NCI-H510A (cell line): ENCODE measurements at places on chromosomes 16 and 17.

DNA sequence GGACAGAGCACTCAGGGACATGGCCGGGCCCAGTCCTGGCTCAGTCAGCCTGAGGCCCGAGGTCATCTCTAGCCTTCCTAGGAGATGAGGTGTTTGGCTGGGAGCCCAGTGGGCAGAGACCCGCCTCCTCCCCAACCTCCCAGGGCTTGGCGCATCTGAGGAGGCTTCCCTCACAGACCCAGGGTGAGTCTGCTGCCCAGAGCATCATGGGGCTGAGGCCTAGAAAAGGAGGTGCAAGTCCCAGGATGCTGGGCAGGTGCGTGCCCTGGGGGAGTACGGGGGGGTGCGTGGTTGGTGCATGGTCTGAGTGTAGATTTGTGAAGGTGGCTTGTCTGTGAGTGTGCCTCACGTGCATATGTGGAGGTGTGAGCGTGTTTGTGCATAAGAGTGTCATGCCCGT is 4.7 kb downstream of the PDE6G start:
- DNase-seq, result no peak

GRCh38 chr17:33493566-33493965 is 200.5 kb upstream of the ASIC2 start:
- no peak for DNase-seq

DNA sequence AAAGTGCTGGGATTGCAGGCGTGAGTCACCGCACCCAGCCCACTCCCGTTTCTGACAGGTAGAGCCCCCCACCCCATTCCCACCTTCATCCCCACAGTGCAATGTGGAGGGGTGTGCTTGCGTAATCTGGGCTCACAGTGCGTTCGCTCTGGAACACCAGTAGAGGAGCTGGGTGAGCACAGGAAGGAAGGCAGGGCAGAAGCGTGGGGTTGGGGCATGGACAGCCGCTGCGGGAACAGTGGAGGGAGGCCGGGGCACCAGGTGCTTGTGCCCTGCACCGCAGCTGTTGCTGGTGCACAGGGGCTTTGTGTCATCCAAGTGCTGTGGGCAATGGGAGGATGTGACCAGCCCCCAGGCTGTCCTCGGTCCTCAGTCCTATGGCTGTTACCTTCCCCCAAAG is 24.7 kb downstream of the KDM8 start:
- DNase-seq, result no peak

DNA sequence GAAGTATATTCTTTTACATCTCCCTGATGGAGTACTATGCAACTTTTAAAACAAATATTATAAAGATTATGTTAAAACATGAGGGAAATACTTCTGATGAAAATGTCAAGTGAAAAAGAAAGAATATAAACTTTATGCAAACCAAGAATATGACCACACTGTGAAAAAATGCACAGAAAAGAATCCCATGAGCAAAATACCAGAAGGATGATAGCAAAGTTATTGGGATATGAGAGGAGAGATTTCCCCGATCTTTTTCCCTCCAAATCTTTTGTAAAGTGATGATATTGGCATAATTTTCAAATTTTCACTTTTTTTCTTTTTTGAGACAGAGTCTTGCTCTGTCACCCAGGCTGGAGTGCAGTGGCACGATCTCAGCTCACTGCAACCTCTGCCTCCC is 36.6 kb upstream of the SMURF2 start:
- no peak for DNase-seq

DNA sequence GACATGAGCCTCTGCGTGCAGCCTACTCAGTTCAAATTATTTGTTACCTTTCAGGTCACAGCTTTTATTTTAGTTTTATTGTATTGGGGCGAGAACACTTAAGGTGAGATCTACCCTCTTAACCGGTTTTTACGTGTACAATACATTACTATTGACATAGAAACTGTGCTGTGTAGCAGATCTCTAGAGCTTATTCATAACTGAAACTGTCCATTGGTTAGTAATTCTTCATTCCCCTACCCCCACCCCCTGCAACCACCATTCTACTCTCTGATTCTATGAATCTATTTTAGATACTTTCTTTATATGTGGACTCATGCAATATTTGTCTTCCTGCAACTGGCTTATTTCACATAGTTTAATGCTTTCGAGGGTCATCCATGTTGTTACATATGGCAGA is 43.5 kb downstream of the KNOP1 start:
- DNase-seq, result no peak

DNA sequence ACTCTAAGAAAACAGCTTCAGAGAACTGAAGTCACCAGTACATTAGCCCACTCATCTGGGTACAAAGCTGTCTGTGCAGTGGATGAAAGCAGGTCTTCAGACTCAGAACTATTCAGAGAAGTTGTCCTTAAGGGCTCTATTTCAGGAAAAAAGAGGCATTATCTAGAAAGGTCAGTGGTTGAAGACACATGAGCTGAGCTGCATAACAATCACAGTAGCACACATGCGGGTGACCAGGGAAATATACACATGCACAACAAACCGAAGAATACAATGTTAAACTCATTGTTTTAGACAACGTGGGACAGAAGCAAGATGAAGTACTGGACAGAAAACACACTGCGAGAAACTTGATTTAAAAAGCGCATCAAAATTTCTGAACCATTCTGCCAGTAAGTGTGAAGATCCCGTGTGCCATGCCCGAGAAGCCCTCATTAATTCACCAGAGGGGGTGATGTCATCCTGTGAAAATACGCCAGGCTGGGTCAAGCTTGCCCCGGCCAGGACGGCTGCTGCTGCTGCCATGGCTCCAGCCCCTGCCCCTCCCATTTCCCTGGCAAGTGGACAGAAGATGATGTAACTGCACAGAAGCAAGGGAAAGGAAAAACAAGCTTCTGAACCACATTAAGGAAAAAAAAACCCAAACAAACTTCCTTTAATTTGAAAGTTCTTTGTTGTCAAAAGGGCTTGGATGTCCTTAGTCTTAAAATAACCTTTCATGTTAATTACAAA is 10.1 kb downstream of the DYNC1LI2 start:
- DNase-seq, result no peak

- peak; percentile 33 for DNase-seq
These were observed 14.2 kb upstream of the SLC38A10 start for GRCh38 chr17:81309140-81309858.

- DNase-seq, result no peak
These were observed 38.7 kb upstream of the CACNG3 start for GRCh38 chr16:24217461-24217860.

- DNase-seq, result no peak
These were observed 33.1 kb downstream of the PLD6 start for GRCh38 chr17:17172990-17173389.

- DNase-seq, result no peak
These were observed 453.3 kb downstream of the KCNJ2 start for GRCh38 chr17:70622368-70623260.

DNA sequence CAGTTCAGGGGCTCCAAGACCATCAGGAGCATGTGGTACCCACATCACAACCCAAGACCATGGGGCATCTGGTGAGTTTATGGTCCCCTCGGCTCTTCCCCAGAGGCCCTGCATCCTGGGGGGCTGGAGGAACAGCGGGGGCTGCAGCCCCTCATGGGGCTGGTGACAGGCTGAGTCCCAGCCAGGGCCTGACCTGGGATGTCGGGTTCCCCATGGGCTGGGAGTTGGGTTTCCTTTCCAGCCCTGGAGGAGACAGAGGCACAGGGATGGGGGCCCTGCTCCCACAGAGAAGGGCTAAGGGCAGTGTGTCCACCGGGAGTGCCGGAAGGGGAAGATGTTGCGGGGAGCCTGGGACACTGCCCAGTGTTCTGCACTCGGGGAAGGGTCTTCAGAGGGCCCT is 82.4 kb downstream of the GOSR1 start:
- DNase-seq, result no peak

DNA sequence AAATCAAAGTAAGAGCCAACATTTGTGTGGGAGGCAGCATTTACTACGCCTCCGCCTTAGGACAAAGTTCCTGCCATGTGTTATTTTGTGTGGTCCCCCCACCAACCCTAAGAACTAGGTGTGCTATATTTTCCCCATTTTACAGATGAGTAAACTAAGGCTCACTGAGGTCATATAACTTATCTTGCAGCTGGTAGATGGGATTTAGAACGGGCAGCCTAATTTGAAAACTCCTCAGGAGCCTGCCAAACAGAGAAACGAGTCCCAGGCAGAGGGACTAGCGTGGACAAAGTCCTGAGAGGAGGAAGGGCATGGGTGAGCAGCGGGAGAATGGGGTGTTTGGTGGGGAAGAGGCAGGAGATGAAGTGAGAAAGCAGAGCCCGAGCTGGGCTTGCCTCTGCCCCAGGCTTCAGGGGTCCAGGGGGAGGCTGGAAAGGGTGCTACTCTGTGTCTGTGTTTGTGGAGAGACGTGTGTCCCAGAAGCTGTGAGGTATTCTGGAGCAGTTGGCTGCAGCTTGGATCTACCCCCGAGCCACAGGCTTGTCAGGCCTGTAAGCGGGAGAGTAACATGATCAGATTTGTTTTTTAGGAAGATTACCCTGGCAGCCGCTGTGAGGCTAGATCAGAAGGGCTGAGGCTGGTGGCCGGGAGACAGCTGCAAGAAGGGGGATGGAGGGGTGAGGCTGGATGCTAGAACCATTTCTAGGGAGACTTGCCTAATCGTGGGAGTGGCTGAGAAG is 5.0 kb downstream of the MLLT6 start:
- DNase-seq, result no peak

DNA sequence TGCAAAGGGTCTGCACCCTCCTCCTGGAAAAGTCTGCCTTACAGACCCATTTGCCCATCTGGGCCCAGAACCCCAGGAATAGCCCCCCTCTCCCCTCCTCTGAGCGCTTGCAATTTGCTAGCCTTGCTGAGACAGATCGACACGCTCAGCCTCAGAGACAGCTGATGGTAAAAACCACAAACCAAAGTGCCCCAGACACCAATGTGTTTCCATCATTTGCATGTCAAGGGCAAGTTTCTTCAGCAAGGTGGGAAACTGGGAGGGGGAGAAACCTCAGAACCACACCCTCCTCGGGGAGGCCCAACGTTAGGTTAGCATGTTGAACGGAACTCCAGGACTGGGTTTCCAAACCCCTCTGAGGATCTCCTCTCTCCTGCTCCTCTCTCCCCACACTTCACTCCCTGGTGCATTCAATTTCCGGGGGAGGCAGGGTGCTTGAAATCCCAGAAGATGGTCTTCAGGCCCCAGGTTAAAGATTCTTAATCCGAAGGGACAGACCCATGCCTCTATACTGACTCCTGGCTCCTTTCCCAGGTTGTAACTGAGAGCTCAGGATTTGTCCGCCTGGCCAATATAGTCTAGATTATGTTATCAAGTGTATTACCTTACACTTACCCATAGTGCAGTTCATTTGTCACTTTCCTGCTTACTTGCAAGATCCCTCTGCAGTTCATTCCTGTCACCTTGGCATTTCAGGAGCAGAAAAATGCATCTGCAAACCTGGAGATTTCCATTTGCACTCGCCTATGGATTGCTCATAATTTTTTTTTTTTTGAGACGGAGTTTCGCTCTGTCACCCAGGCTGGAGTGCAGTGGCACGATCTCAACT is 1.3 kb upstream of the CUEDC1 start:
- no peak for DNase-seq

- no peak for DNase-seq
These were observed 1.9 kb downstream of the ADAM11 start for GRCh38 chr17:44760474-44761308.

GRCh38 chr17:8125154-8125946 is 1.4 kb upstream of the HES7 start:
- DNase-seq, result no peak

DNA sequence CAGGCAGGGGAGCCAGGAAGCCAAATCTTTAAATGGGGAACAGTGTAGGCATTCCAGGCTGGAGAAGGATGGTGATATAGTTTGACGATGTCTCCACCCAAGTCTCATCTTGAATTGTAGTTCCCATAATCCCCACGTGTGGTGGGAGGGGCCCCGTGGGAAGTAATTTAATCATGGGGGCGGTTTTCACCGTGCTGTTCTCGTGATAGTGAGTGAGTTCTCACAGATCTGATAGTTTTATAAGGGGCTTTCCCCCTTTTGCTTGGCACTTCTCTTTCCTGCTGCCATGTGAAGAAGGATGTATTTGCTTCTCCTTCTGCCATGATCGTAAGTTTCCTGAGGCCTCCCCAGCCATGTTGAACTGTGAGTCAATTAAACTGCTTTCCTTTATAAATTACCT is 28.8 kb downstream of the GINS3 start:
- no peak for DNase-seq

GRCh38 chr17:50217591-50217990 is 16.2 kb upstream of the COL1A1 start:
- no peak for DNase-seq

DNA sequence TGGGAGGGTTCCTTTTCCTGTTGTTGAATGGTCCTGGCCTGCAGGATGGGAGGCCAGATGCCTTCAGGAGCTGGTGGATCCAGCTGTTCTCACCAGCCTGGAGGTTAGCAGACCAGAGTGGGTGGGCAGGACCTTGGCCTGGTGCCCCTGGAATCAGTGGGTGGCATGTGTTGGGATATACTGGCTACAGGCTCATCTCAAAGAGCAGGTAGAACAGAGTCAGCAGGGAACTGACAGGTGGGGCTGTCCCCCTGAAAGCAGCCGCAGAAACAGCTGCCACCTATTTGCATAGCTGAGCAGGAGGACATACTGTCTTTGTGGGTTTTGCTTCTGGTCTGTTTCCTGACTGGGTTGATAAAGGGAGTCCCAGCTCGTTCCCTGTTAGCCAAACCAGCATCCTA is 144.1 kb downstream of the RAB11FIP4 start:
- DNase-seq, result no peak
